Stomach (tissue), 19 donors: ENCODE measurements at places on chromosomes 6 and 20.

DNA sequence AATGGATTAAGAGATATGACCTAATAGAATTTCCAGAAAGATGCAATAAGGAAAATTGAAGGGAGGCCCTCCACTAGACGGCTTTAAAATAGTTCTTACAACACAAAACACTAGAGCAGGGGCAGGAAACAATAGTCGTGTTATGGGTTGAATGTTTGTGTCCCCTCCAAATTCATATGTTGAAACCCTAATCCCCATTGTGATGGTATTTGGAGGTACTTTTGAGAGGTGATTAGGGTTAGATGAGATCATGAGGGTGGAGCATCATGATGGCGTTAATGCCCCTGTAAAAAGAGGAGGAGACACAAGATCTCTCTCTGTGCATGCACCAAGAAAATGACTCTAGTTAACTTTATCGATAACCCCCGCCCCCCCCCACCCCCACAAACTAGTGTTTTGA is 104.0 kb upstream of the HMGN3 start:
- DNase-seq = no peak

DNA sequence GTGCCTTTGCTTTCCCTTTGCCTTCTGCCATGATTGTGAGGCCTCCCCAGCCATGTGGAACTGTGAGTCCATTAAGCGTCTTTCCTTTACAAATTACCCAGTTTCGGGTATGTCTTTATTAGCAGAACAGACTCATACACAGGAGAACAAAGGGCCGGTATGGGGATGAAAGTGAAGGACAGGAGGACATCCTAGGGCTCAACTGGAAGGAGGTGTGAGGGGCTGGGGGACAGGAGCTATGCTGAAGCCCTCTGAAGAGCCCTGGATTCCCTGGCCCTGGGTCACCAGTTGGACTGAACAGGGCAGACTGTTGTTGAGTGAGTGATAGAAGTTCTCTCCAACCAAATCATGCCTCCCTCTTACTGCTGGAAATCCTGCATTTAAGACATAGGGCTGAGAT is 105.8 kb downstream of the SCML4 start:
- no peak for DNase-seq

- DNase-seq = peak; percentile 27
These were observed 53.0 kb upstream of the TCF21 start for GRCh38 chr6:133835901-133836300.

GRCh38 chr6:25007269-25007699 is 71.5 kb upstream of the RIPOR2 start:
- no peak for DNase-seq

- no peak for DNase-seq
These were observed 614.2 kb downstream of the TENT5A start for GRCh38 chr6:81138236-81138635.

DNA sequence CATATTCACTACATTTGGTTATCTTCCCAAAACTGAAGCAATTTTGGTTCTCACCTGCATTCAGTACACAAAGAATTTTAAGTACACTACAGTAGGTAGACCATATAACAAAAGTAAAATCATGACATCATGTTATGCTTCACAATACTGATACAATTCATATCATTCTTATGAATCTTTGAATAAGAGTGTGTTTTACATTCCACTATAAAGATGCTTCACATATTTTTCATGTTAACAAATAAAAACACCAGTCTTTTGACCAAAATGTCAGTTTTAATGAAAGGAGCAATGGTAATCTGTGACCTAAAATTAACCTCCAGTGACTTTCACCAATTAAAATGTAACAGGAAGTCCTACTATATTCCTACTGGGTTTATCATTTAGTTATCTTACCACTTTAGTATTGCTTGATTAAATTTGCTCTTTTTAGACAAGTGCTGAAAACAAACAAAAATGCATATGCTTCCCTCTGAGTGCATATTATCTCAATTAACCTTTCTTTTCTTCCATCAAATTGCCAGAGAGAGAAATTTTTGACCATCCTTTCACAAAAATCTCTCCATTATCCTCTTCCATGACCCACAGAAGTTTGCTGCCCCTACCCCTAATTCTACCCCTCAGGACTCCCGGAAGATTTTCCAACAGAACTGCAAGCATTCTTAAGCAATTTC is 49.3 kb downstream of the PHIP start:
- DNase-seq = no peak

DNA sequence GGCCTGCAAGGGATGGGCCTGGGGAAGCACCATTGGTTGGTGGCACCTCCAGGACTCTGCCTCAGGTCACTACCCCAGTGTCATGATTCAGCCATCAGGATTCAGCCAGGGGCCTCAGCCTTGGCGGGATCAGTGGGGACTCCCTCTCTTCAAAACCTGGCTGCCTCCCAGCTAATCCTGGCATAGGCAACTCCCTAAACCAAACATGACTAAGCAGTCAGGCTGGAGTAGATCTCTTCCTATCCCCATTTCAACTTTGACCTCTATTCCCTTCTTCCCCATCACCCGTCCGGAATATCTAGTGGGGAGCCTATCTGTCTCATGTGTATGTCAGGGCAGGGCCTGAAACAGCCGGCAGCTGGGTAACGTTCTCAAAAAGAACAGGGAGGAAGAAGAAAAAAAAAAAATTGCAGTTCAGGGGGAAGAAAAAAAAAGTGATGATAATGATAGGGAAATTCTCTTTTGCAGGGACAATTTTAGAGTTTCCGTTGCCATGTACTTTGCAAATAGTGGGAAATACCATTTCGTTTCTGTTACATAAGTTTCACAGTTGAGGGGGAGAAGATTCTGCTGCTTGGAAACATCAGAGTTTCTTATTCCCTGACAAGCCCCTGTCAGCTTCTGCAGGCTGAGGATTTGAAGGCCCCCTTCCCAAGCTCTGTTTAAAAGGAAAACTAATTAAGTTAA is 4.1 kb upstream of the PREX1 start:
- peak; percentile 50 for DNase-seq

DNA sequence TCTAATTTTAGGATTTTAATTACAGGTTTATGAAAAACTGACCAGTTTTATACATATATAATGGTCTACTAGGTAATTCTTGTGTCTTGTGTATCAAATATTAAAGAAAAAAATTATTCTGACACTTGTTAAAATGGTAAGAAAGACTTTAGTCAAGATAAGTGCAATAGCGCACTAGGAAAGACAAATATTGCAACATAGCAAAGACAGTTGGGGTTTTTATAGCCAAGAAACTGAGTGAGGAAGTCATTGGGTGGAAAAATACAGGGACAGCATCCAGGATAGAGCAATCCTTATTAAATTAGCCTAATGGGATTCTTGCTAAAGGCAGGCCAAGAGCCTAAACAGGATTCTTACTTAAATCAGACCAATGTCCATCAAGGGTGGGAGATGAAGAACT is 71.1 kb downstream of the ROS1 start:
- DNase-seq = no peak

GRCh38 chr6:14883921-14884320 is 361.9 kb upstream of the JARID2 start:
- no peak for DNase-seq

GRCh38 chr6:1390133-1390945 is 963 bp downstream of the FOXF2 start:
- no peak for DNase-seq

GRCh38 chr20:3740615-3741301 is 8.3 kb downstream of the HSPA12B start:
- peak; percentile 5 for DNase-seq

DNA sequence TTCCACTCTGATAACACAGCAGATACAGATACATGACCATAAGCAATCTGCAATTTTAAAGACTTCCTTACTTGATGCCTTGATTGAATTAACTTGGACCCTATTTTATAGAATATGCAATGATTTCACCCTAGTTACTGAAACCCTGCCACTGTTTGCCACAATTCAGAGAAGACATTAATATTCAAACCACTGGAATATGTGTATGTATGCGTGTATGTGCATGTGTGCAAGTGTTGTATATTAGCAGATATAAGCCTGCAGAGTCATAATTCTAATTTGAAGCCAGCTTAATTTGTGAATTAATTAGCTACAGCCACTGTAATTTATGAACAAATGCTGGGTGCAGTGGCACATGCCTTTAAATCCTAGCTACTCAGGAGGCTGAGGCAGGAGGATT is 9.3 kb downstream of the VNN2 start:
- no peak for DNase-seq
